ENCODE measurements at places on chromosomes 12 and 14.
A peak's percentile ranks its signal among the peaks of the same experiment; 100 is the strongest.

DNA sequence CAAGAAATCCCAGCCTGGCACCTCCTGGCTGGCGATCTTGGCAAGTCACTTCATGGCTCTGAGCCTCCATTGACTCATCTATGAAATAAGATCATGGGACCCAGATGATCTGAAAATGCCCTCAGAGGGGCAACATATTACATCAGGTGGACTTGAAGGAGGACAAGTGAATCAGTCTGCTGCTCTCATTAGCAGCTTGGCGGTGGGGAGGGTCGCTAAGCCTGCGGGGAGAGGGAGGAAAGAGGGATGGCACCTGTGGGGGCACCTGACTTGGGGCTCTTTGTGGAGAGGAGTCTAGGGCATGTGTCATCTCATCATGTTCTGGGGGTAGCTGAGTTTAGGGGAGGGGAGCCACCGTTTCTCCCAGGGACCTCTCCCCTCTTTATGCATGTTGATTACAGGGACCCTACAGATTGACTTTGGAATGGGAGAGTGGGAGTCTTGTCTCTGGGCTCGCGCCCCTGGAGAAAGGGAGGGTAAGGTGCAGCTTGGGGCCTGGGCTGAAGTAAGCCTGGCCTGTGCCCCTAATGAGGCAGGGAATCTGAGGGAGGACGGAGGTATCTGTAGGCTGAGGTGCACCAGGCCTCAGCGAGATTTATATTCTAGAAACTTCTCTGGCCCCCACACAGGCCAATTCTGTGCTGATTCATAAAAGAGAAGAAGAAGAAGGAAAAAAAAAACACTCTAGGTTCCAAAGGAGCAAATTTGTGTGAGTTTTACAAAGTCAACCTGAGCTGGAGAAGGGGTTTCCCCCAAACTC is 29.3 kb upstream of the BATF start:
- DNase-seq = no peak

DNA sequence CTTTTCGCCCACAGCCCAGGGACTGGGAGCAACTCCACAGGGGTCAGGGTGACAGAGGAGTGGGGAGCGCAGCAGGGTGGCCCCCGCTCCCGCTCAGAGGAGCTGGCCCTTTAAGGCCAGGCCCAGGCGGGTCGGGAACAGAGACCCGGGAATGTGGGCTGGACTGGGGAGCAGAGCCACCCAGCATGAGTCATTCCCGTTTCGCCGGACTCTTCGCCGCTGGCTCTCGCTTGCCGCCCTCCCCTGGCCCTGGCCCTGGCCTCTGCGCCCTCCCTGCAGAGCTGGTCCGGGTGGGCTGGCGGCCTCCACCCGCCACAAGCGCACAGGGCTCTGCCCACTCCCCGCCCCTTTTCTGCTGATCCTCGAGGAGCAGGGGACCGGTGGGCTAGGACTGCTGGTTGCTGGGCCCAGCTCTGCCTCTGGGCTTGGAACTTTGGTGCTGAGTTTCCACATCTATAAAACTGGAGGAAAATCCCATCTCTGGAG is 92.8 kb downstream of the NINJ2 start:
- DNase-seq = no peak

DNA sequence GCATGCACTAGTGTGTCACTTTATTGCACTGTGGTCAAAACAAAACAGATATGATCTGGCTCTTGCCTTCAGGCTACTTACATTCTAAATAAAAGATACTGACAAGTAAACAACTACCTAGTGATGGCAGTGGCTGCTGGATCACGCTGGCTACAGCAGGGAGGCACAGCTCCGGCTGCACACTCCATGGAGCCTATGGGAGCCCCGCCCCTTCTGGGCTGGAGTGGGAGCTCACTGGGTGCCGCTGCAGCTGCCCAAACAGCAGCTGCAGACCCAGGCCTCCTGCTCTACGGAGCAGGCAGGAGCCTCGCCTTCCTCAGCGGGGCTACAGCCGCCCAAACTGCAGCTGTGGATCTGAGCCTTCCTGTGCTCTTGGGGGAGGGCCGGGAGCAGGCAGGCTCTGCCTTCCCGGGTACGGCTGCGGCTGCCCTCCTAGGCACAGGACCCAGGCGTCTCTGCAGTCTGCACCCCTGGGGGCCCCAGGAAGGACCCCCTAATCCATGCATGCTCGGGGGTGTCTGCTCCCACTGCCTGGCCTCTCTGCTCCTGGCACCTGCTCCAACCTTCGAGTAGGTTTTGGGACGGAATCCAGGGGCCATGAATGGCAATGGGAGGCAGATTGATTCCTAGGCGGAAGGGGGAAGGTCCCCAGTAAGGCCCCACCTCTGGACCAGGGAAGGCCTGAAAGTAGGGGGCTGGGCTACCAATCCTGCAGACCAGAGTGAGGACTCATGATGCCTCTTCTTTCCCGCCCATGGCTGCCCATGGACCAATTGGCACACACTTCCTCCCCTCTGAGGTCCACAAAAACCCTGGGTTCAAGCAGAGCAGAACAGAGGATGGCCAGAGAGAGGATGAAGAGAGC is 253.1 kb downstream of the ANO6 start:
- DNase-seq = no peak

- no peak for DNase-seq
Measured at GRCh38 chr12:52360663-52361271, 6.5 kb downstream of the KRT85 start.

- no peak for DNase-seq
Measured at GRCh38 chr12:3913278-3913677, 40.1 kb upstream of the PARP11 start.

DNA sequence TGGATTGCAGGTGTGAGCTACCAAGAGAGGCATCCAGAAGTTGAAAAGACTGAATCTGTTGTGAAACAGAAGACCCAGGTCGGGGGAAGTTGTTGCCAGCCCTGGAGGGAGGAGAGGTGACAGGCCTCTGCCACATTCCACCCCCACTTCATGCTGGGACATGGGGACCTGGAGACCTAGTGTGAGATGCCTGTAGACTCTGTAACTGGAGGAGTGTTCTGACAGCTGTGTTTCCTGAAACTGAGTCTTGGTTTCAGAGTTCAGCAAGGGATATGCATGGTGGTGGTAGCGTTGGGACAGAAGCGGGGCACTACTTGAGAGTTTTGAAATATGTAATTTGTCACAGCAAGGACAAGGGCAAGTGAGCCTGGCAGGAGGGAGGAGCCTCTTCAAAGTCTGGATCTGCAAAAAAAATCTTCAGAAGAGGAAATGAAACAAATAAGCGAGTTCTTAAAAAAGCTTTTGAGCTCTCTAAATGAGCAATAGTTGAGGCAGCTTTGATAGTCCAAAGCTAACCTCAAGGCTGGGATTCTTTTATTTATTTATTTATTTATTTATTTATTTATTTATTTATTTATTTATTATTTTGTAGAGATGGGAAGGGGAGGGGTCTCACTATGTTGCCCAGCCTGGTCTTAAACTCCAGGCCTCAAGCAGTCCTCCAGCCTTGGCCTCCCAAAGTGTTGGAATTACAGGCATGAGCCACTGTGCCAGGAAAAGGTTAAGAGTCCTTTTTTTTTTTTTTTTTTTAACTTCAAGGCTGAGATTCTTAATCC is 58.9 kb upstream of the EEA1 start:
- no peak for DNase-seq

DNA sequence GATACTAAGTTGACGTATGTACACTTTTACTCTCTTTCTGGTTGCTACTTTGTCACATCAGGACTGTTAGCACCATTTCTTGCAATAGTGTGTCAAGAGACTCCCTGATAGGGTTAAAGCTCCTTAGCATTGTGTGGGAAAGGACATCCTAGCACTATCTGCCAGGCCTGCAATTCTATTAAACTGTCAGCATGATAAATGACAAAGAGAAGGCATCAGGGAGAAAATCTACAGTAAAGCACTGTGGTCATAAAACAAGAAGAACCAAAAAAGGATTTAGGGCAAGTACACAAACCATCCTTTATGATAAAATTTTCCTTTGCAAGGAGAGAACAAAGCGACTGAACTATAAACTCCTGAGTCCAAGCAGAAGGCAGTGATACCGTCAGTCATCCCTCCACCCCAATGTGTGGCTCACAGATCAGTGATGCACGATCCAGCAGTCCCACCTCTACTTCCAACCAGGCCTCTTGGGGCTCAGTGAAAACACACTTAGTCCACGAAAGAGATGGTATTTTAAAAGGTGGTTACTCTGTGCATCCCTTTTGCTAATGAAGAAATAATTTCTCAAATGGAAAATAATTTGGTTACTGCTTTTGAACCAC is 31.4 kb upstream of the SLC35F4 start:
- DNase-seq = no peak

- DNase-seq = no peak
Measured at GRCh38 chr14:75175677-75176141, 703 bp downstream of the TMED10 start.

GRCh38 chr14:100673085-100673806 is 53.4 kb upstream of the DLK1 start:
- no peak for DNase-seq

GRCh38 chr12:2481346-2481745 is 313.4 kb upstream of the FKBP4 start:
- no peak for DNase-seq

- no peak for DNase-seq
Measured at GRCh38 chr12:66011731-66012130, 118.8 kb downstream of the LLPH start.

DNA sequence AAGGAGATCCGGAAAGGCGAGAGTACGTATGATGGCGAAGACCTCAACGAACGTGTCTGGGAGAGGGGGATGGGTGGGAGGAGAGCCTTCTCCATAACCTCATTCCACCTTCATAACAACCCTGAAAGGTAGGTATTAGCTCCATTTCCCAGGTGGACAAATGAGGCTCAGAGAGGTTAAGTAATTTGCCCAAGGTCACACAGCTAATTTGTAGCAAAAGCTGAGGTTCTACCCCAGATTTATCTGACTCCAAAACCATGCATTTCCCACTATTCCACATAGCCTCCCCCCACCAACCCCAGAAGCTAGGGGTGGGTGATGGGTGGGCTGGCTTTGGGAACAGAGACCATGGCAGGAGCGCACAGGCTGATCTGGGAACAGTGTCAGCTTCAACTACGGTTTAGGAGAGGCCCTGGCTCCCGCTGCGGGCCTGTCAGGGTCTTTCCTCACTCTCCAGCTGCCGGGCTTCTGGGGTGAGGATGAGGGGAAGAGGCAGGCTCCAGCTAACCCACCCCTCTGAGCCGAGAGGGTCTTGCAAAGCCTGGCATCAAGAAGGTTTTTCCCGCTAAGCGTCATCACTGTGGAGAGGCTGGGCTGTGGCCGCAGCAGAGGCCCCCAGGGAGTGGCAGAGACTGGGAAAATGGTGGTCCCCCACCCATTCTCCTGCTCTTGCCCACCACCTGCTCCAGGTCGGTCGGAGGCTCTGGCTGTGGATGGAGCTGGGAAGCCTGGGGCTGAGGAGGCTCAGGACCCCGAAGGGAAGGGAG is 8.9 kb downstream of the CHGA start:
- DNase-seq = no peak

GRCh38 chr14:55332654-55333570 is 61.7 kb downstream of the FBXO34 start:
- no peak for DNase-seq

DNA sequence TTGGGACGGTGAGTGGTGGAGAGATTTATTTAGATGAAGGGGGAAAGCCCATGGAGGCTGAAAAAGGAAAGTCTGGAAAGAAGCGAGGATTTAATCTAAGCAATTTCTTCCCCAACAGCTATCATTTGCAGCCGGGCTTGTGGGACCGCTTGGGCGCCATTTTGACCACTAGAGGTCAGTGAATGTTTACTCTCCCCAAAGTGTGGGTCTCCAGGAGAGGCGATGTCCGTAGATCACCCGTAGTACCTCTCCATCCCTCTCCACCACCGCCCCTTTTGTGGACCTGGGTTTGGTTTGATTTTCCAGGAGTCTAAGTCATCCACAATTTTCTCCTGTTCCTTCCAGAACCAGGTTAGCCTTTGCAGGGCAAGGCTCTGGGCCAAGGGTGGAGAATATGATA is 91.2 kb upstream of the PARP11 start:
- no peak for DNase-seq

DNA sequence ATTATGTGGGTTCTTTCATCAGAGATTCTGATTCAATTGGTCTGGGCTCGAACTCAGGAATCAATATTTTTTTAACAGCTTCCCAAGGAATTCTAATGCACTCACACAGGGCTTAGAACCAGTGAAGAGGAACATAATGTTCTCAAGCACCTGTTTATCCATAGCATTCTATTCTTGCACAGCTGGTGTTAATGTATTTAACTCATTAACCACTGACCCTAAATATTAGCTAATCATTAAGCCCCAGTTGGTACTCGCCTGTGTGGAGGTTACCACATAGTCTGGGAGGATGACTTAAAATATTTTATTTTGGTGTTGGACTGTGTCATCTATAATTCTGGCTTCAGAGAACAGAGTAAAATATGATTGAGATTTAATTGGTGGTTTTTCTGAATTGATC is 45.3 kb downstream of the LRP6 start:
- DNase-seq = no peak

- DNase-seq = no peak
Measured at GRCh38 chr14:22099942-22100763, 426.5 kb upstream of the OR4E1 start.

- peak; percentile 42 for DNase-seq
Measured at GRCh38 chr14:74459289-74459946, 33.4 kb upstream of the SYNDIG1L start.

DNA sequence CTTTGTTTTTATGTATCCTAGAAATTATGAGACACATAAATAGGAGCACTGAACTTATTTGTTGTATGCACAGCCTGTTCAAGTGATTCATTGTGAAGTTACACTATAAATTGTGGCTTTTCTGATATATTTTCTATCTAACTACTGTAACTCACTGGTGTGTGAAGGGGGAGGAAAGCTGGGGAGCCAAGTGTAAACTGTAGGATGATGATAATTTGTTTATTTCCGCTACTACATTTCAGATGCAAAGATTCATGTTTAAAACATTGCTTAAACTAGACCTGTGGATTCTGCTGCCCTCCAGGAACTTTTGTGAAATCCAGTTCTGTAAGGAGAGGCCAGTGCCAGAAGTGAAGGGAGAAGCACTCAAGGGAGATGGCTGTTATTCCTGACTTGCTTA is 3.3 kb downstream of the TMTC2 start:
- no peak for DNase-seq

DNA sequence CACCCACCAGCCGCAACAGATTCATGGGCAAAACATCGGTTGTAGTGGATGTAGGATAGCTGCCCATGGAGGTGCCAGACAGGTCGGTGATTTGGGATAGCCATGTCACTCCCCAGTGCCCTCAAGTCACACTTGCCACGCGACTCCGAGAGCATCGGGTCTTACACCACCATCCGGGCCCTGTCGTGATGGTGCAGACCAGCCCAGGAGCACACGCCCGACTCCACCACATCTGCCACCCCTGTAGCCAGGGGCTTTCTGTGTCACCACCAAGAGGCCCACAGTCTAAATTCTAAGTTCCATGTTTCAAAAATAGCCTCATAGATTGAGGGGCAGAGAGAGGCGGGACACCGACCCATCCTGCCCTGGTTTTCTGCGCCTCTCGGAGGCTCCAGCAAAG is 18.0 kb downstream of the FOXN4 start:
- DNase-seq = no peak

DNA sequence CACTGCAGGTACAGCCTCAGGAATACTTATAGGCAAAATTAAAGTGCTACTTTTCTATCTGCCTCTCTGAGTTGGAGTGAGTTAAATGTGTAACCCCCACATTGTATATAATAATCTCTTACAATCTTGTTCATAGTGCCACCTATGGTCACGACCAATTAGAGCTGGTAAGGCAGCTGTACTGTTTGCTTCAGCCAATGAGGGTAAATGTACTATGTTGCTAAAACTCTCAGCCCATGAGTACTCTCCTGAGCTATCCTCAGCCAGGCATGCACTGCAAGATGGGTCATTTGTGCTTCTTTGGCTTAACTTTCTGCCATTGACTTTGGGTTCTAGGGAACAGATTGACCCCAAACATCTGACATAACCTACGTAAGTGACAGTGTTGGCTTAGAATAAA is 15.0 kb upstream of the MDM2 start:
- no peak for DNase-seq

Measured in AG09309 (cell line).